ENCODE measurements at places on chromosomes 5 and 9. TPM values are rescaled to one million over a fixed set of nuclear protein-coding genes. Genes with fewer than 3 reads are reported as not detected.
A peak's percentile ranks its signal among the peaks of the same experiment; 100 is the strongest.

DNA sequence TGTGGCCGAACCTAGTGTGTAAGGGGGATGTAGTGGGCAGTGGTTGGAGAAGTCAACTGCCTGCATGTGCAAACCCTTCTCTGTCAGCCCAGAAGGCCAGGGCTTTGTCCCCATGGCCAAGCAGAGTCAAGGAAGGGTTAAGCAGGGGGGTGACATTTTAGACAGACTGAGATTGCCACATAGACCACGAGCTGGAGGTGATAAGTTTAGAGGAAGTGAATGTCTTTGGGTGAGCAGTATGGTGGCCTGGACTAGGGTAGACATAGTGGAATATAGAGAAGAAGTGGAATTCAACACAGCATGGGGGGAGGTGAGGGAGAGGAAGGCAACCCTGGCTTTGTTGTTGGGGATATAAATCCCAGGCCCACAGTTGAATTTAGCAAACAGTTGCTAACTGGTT lies 38.7 kb upstream of the CDKN2AIPNL start:
- H3K4me1 ChIP-seq: peaks cover 29% of the 10 kb centered on the region
- no peak overlapping the region for H3K4me3 ChIP-seq
- no peak for DNase-seq
- no peaks in the 10 kb centered on the region for H3K27me3 ChIP-seq
- H3K27ac ChIP-seq: no peak overlapping the region

ZNF883 gene
- total RNA-seq: 0.54 TPM

LCN6 gene
- total RNA-seq: not detected

TNFSF8 gene
- total RNA-seq: 1.9 TPM

ASPN gene
- total RNA-seq: not detected

PDZD2 gene
- total RNA-seq: not detected

DNA sequence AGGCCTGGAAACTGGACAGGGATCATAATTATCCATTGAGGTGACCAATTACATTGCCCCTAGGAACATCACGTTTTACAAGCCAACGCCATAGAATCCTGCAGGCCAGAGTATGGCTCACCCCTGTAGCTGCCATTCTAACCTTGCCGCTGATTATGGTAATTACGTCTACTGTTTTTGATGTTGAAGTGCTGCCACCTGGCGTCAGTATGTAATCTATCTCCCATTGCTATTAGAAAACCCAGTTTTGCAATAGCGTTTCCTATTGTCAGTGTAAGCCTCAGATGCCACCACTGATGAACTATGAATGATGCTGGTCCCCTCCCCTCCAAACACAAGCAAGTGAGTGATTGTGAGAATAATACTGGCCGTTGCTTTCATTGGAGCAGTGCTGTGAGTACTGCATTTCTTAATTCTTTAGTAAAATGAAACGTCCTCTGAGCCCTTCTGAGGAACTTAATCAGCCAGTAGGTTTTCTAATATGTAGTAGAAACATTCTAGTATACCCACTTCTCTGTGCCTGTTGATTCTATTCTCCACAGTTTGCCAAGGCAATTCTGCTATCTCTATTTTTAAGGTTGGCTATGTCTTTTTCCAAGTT lies 100.5 kb upstream of the NMUR2 start:
- no peak overlapping the region for H3K4me3 ChIP-seq
- H3K27me3 ChIP-seq: no peaks in the 10 kb centered on the region
- no peak overlapping the region for H3K27ac ChIP-seq
- no peaks in the 10 kb centered on the region for H3K36me3 ChIP-seq

ANXA1 gene
- total RNA-seq: 0.53 TPM

ZNF618 gene
- 2.5 TPM for total RNA-seq

PLAC8L1 gene
- 0.51 TPM for total RNA-seq

- DNase-seq: no peak
- H3K4me1 ChIP-seq: no peaks in the 10 kb centered on the region
- no peaks in the 10 kb centered on the region for H3K27me3 ChIP-seq
- H3K27ac ChIP-seq: no peak overlapping the region
Observed at GRCh38 chr5:169563369-169563768, 20.2 kb upstream of the SPDL1 start.

FOXI1 gene
- total RNA-seq: not detected

GRCh38 chr5:14723701-14724132 lies 59.2 kb downstream of the OTULIN start:
- H3K4me3 ChIP-seq: no peak overlapping the region
- no peaks in the 10 kb centered on the region for H3K36me3 ChIP-seq
- DNase-seq: no peak
- H3K4me1 ChIP-seq: peaks cover 12% of the 10 kb centered on the region

DNA sequence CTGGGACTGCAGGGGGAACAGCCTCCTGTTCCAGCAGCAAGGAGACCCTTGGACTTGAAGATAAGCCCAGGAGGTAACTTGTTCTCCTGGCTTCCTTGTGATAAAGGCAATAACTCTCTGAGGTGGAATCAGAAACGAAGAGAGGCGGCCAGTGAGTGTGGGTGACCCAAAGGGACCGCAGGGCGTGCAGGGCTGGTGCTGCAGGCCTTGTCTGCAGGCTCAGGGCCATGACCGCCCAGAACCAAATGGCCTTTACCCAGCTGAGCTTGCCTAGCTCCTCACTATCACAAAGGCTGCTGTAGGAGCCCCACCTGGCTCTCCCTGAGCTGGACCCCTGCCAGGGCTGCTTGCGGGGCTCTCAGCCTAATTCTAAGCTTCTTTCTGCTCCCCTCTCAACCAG lies 72.5 kb downstream of the NDFIP1 start:
- H3K36me3 ChIP-seq: no peaks in the 10 kb centered on the region
- no peak overlapping the region for H3K4me3 ChIP-seq
- no peaks in the 10 kb centered on the region for H3K27me3 ChIP-seq
- no peaks in the 10 kb centered on the region for H3K4me1 ChIP-seq
- DNase-seq: no peak

DNA sequence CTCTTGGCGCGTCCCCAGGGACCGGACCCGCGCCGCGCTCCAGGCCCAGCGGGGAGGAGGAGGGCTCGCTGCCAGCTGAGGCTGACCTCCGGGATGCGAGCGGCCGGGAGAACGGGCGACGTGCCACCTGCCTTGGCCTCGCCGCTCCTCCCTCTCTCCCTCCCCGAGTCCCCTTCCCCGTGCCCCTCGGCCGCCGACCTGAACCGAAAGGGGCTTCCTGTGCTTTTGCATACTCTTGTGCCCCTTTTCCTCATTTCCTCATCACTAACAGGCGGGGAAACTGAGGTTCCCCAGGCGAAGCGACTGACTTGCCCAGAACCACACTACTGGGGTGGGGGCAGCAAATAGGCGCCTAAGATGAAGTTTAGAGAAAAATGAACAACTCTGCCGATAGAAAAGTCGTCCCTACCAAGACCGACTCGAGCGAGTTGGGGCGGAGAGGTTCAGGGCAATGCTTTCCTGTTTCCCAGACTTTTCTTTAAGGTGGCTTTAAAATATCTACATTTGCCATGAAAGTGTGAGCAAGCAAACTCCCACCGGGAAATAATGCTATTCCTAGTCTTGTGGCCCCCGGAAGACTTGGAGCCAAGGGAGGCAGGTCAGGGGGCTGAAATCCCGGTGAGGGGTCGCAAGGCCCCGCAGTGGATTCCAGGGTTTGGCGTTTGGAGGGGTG lies 580 bp upstream of the DUSP1 start:
- peak overlapping the region; percentile 99 for H3K4me3 ChIP-seq
- H3K27ac ChIP-seq: peak overlapping the region; percentile 100
- DNase-seq: no peak
- no peaks in the 10 kb centered on the region for H3K27me3 ChIP-seq

GRCh38 chr5:148941810-148942209 lies 115.4 kb downstream of the ADRB2 start:
- no peak overlapping the region for H3K4me3 ChIP-seq
- H3K36me3 ChIP-seq: no peaks in the 10 kb centered on the region
- H3K4me1 ChIP-seq: no peaks in the 10 kb centered on the region
- no peaks in the 10 kb centered on the region for H3K27me3 ChIP-seq
- H3K27ac ChIP-seq: no peak overlapping the region

- no peak for DNase-seq
- H3K36me3 ChIP-seq: no peaks in the 10 kb centered on the region
- no peak overlapping the region for H3K27ac ChIP-seq
- no peak overlapping the region for H3K4me3 ChIP-seq
- no peaks in the 10 kb centered on the region for H3K27me3 ChIP-seq
- no peaks in the 10 kb centered on the region for H3K4me1 ChIP-seq
Observed at GRCh38 chr9:87674565-87675299, 51.2 kb upstream of the CTSL start.

FOXD4L5 gene
- total RNA-seq: 0.79 TPM

DNA sequence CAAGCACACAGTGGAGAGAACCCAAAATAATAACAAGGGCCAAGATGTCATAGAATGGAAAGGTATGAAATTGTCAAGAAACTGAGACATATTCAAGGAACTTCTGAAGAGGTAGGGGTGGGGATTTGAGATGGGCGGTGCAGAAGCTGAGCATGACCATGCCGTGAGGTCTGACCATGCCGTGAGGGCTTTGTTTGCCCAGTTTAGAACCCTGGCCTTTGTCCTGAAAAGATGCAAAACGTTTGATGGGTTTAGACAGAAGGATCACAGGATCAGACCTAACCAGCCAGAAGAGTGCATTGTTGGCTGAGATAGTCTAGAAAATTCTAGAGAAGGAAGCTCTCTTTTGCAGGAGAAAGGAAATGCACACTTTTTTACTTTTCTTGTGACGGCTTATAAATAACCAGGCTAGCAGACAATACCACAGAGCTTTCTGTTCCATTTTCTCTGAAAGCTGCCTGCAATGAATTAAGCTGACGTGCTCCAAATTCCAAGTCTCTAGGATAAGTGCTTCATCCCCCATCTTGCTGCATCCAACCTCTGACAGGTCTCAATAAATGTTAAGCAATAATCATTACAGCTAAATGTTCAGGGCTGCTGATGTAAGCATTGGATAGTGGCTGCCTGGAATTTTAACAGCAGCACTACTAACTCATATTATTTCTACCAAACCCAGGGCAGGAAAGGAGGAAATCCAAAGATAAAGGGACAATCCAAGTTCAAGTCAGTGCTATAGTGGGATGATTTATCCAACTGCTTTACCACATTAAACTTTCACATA lies 110.9 kb upstream of the IL6ST start:
- H3K27me3 ChIP-seq: no peaks in the 10 kb centered on the region
- DNase-seq: no peak
- no peaks in the 10 kb centered on the region for H3K36me3 ChIP-seq
- no peaks in the 10 kb centered on the region for H3K4me1 ChIP-seq
- no peak overlapping the region for H3K27ac ChIP-seq

STK32A gene
- not detected for total RNA-seq

- H3K27me3 ChIP-seq: no peaks in the 10 kb centered on the region
- H3K27ac ChIP-seq: no peak overlapping the region
- no peak overlapping the region for H3K4me3 ChIP-seq
- H3K4me1 ChIP-seq: no peaks in the 10 kb centered on the region
Observed at GRCh38 chr9:71741926-71742648, 26.2 kb downstream of the CEMIP2 start.

DNA sequence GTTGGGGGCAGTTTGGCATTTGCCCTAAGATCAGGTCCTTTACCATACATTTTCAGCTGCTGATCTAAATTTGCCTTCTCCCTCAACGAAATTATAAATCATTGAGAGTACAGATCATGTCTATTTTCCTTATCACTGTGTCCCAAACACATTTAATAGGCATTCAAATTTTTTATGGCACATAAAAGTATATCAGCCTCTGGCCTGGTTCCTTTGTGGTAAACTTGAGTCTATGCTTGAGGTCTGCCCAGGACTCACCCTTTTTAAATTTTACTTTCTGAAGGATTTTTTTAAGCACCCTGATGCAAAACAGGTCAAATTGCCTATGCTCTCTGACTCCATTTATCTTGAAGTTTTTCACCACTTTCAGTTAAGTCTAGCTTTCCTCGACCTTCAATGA lies 163.6 kb upstream of the GRIN3A start:
- H3K27me3 ChIP-seq: no peaks in the 10 kb centered on the region
- DNase-seq: no peak
- no peak overlapping the region for H3K27ac ChIP-seq
- H3K4me1 ChIP-seq: no peaks in the 10 kb centered on the region

COL5A1 gene
- not detected for total RNA-seq

DNA sequence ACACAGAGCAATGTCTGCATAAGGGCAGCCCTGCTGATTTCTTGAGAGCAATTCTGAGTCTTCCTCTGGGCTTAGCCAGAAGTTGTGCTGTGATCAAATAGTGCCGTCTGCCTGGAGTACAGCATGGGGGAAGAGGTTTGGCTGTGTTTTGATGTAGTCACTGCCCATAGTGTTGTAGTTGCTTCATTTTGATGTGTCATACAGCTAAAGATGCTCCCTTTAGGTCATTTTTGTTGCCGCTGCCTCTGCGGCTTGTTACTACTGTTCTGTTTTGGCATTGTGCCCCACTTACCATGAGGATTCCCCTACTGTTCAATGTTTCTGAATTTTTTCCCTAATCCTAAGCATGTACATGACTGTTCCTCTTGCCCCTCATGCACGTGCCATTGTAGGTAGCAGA lies 23.0 kb downstream of the SLC36A1 start:
- H3K4me1 ChIP-seq: no peaks in the 10 kb centered on the region
- H3K27ac ChIP-seq: no peak overlapping the region
- DNase-seq: no peak
- H3K4me3 ChIP-seq: no peak overlapping the region

DNA sequence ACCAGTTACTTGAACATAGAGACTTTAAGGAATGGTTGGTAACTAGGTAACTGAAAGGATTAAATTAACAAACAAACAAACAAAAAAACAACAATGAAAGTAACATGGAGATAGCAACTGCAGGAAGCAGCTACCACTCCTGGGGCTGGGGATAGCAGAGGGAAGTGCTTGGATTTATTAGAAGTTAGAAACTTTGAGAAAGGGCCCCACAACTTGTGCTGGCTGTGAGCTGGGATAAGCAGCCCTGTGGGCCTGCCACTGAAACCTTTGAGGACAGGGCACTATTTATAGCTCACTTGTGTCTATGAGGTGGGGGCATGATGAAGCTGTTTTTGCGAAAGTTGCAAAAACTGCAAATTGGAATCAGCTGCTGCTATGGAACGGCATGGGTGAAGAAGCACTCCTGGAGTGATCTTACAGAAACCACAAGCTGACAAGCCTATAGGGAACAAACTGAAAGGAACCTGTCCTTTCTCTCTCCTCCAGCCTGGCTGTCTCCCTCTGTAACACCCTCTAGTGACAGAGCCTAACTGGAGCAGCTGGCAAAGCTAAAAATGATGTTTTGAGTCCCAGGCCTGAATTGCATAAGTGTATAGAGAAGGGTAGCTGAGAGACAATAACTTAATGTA lies 91.4 kb upstream of the RANBP6 start:
- H3K4me1 ChIP-seq: no peaks in the 10 kb centered on the region
- H3K4me3 ChIP-seq: no peak overlapping the region
- H3K27me3 ChIP-seq: no peaks in the 10 kb centered on the region
- no peaks in the 10 kb centered on the region for H3K36me3 ChIP-seq
- peak; percentile 10 for DNase-seq
